ENCODE measurements at places on chromosomes 5 and 9.

DNA sequence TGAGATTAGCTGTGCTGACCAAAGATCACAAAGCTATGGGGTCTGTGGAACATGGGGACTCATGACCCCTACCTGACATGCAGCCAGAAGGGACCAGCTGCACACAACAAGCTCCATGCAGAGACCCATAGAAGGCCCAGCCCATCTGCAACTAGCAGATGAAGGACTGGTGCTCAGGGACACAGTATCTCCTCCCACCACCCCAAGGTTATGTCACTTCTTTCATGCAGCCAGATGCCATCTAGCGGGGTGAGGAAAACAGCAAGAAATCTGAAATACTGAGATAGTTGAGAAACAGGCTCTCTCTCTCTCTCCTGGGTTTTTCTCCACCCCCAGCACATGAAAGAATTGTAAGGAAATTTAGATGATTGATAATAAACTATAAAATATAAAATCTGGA is 161.3 kb upstream of the DAPK1 start:
- DNase-seq: no peak

GRCh38 chr9:18545636-18546360 is 71.8 kb downstream of the ADAMTSL1 start:
- DNase-seq: no peak

GRCh38 chr9:123537809-123538208 is 181.8 kb downstream of the CRB2 start:
- DNase-seq: no peak

DNA sequence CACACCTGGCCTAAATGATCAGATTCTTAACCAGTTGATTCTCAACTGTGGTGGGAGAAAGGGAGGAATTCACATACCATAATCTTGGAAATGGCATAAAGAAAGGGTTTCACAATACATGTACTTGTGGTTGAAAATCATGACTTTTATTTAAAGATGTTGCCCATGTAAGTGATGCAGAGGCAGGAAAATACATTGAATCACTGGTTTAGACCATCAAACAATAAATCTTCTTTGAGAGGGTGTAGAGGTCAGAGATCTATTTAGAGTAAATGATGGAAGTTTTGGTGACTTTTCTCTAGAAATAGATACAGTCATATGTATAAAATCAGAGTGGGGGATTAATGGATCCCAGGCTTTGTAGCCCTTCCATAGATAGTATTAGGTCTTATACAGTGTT is 15.4 kb downstream of the NDUFS4 start:
- no peak for DNase-seq

GRCh38 chr5:88941581-88941980 is 58.6 kb upstream of the MEF2C start:
- DNase-seq: no peak
